ENCODE measurements at places on chromosomes 6 and 20.

DNA sequence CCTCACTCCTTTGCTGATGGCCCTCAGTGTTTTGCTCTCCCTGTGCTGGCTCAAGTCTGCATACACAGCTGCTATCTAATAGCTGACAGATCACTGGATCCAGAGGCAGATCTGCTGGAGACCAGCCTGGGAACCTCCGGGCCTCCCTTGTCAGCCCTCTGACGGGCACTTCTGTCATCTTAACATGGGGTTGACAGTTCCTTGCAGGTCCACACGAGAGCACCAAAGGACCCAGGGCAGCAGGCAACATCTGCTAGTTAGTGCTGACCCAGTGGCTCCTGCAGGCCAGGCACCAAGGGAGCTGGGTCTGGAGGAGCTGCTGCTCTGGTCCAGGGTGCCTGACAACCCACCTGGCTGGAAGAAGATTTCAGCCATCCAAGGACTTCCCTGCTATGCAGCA is 208.1 kb downstream of the UST start:
- no peak for DNase-seq

DNA sequence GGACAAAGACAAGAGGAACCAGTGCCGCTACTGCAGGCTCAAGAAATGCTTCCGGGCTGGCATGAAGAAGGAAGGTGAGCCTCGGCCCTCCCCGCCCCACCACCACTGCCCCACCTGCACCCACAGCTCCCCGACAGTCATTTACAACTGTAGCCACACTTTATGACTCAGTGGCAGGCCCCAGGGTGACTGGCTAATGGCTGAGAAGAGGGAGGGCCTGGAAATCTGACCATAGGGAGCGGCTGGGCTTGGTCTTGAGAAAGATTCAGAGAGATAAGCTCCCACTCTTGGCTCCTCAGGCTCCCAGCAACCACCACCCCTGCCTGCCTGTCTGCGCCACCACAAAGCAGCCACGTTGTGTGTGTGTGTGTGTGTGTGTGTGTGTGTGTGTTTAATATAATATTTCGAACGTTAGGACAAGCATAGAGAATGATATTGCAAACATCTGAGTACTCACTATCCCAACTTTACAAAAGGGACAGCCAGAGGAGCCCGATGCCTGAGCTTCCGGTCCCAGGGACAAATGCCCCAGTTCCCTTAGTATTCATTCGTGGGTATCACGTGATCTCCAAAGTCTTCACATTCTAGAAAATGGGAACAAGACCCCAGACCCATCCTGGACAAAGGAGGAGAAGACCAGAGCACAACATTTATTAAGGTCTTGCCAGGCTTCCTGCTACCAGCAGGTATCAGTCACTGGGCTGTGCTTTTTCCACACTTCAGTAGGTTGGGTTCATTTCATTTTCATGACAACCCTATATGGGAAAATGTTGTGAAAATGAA is 52.1 kb downstream of the HNF4A start:
- DNase-seq, result no peak

DNA sequence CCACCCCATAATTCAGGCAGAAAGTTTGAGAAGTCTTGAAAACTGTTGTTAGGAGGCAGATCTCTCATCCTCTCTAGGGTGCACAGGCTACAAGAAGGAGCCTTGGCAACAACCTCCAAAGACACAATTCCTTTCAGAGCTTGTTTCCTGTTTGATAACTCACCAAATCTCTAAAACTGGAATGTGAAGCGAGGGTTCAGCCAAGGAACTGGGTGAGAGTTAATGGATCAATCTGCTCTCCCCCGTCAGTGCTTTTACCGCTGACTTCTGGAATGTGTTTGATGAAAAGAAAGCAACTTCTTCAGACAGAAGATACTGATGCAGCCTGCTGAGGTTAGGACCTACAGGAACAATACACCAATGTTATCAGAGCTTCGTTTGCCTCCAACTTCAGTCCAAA is 171.8 kb upstream of the BMP2 start:
- no peak for DNase-seq

- DNase-seq, result no peak
Observed at GRCh38 chr6:152356662-152357061, 280.5 kb downstream of the SYNE1 start.

DNA sequence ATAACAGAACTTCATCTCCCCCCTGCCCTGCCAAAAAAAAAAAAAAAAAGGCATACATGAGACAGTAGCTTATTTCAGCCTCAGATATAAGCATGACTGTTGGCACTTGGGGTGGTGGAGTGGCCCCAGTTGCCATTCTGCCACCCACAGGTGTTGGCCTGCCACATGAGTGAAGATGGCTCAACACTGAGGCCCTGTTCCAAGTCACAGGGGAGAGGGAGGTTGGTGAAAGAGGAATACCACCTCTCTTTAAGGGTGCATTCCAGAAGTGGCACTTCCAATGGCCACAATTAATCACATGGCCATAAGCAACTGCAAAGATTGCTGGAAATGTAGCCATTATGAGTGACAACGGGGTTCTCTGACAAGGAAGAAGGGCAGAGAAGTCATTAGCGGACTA is 61.9 kb upstream of the JARID2 start:
- no peak for DNase-seq

GRCh38 chr20:19699180-19699971 is 58.7 kb upstream of the RIN2 start:
- DNase-seq, result no peak

- no peak for DNase-seq
Observed at GRCh38 chr6:87914637-87915395, 132.8 kb upstream of the SPACA1 start.

DNA sequence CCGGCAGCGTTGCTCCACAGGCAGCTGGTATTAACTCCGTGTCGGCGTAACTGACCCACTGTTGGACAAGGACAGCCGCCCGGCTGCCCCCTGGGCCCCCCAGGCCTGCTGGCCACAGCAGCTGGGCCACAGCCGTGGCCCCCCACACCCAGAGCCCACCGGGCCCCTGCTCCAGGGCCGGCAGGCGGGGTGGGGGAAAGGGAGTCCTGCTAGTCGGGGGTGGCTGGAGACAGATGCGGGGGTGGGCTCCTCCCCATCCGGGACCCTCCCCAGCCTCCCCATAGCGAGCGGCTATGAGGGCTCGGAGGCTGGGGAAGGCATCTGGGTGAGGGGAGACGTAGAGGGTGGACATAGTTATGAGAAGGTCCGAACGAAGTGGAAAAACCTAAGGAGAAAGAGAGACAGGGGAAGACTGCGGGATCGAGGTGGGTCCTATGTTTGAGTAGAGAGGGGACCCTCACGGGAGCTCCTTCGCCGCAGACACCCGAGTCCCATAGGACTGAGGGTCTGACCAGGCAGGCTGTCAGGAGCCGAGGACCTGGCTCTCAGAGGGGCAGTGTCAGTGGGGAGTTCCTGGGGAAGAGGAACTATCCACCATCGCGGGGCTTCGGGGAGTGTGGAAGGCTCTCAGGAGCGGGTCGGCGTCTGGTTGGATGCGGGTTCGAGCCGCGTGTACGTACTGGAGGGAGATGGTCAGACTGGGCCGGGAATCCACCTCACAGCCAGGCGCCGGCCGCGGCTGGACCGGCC is 511 bp downstream of the VARS1 start:
- DNase-seq, result no peak

GRCh38 chr20:35968930-35969329 is 540 bp downstream of the CNBD2 start:
- no peak for DNase-seq

DNA sequence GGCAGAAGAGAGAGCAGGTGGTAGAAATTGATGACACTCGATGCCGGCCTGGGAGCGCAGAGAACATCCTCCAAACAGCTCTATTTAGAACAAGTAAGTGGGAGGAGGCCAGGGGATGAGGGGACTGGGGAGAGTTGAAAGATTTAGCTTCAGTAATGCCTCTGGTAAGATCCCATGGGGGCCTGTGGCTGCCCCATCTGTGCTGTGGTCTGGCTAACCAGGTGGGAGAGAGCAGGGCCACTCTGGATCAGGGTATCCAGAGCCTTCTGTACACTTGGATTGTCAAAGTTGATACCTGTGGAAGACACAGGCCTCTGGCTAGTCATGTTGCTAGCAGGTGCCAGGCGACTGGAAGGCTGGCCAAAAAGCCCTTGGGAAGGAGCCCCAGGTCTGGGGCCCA is 27.6 kb downstream of the NCOA5 start:
- DNase-seq, result no peak

DNA sequence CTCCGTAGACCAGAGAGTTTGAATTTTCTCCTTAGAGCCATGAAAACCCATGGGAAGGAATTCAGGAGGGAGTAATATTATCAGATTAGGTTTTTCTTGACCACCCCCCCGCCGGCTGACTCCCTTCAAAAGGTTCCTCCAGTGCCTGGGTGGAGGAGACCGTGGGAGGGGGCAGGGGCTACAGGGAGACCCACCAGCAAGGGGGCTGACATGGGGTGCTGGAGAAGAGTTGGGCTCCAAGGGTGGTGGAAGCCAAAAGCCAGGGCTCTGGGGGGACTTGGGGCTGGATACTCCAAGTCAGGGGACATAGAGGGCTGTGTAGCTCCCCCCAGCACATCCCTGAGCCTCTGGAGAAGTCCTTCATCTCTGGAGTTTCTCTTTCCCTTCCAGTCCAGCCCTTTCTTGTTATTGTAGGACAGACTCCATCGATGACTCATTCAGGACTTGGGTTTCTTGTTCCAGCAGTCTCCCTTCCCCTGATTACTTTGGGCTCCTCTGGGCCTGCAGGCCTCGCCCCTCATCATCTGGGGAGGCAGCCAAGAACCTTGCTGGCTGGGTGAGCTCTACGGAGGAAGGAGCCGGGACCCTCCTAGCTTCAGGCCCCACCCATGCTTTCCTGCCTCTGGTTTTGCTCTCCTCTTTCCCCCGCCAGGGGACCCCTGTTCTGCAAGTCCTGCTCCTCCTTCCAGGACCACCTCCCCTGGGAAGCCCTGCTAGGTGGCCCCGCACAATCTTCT is 10.5 kb upstream of the KIAA1755 start:
- no peak for DNase-seq

All from effector CD4-positive, alpha-beta T cell (primary cell).